CD4-positive, alpha-beta memory T cell (primary cell): ENCODE measurements at places on chromosomes 4 and X. TPM values are rescaled to one million over a fixed set of nuclear protein-coding genes. Genes with fewer than 3 reads are reported as not detected.

- no peak for DNase-seq
- H3K27ac ChIP-seq: no peak overlapping the region
- no peaks in the 10 kb centered on the region for H3K36me3 ChIP-seq
- no peaks in the 10 kb centered on the region for H3K4me1 ChIP-seq
- no peaks in the 10 kb centered on the region for H3K27me3 ChIP-seq
These were observed 36.9 kb downstream of the MAGEA9 start for GRCh38 chrX:149818652-149819051.

GRCh38 chrX:21656587-21657317 lies 1.4 kb downstream of the KLHL34 start:
- H3K4me1 ChIP-seq: no peaks in the 10 kb centered on the region
- DNase-seq: no peak

The REPS2 gene
- 0.69 TPM for total RNA-seq

The CTAG1B gene
- not detected for total RNA-seq

The NSUN7 gene
- not detected for total RNA-seq

DNA sequence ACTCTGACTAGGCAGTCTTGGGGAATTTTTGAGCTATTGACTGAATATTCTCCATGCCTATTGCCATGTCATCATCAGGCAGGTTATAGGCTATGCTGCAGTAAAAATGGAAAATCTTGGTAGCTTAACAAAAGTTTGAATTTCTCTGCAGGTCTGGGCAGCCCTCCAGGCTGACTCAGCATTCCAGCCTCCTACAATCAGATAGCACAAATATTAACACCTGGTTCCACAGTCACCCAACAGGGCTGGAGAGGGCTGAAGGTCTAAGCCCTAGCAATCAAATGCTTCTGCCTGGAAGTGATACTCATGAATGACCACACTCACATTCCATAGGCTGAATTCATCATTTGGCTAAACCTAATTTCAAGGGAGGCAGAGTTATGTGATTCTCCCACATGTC lies 9.6 kb upstream of the PPP3CA start:
- no peaks in the 10 kb centered on the region for H3K27me3 ChIP-seq
- no peaks in the 10 kb centered on the region for H3K36me3 ChIP-seq
- H3K4me1 ChIP-seq: no peaks in the 10 kb centered on the region

DNA sequence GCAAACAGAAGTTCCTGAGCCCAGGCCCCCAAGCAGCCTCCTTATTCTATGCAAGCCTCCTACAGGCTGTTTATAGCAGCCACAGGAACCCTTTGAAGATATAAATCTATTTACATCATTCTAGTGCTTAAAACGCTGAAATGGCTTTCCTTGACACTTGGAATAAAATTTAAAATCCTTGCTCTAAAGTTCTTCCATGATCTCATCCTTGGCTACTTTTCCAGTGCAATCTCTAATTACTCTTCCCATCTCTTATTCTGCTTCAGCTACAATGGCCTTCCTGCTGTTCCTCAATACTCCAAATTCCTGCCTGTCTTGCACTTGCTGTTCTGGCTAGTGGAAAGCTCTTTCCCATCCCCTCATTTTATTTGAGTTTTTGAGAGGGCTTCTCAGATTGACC lies 634.2 kb upstream of the NR3C2 start:
- H3K27ac ChIP-seq: no peak overlapping the region
- DNase-seq: no peak
- H3K36me3 ChIP-seq: no peaks in the 10 kb centered on the region
- H3K4me1 ChIP-seq: no peaks in the 10 kb centered on the region
- no peak overlapping the region for H3K4me3 ChIP-seq
